NCI-H510A treated with DMSO at 0.1 percent for 48 hours (cell line): ENCODE measurements at places on chromosomes 11 and 22.
A peak's percentile ranks its signal among the peaks of the same experiment; 100 is the strongest.

DNA sequence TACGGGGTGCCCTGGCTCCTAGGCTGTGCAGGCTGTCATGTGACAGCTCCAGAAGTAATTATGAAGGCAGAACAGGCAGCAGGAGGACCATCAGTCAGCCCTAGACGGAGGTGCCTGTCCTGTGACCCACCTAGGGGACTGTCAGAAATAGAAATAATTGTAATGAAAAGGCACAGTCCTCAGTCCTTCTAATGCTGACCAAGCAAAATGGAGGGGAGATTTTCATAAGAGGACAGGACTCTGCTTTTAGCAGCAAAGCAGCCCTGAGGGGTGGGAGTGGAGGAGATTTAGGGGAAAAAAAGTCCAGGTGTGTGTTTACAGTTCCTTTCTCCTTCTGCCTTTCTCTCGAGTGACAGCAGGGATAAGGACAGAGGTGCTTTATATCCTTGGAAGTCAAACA, 108.3 kb upstream of the KIRREL3 start:
- DNase-seq = no peak

- no peak for DNase-seq
These were observed 33.2 kb upstream of the LMO1 start for GRCh38 chr11:8296872-8297271.

DNA sequence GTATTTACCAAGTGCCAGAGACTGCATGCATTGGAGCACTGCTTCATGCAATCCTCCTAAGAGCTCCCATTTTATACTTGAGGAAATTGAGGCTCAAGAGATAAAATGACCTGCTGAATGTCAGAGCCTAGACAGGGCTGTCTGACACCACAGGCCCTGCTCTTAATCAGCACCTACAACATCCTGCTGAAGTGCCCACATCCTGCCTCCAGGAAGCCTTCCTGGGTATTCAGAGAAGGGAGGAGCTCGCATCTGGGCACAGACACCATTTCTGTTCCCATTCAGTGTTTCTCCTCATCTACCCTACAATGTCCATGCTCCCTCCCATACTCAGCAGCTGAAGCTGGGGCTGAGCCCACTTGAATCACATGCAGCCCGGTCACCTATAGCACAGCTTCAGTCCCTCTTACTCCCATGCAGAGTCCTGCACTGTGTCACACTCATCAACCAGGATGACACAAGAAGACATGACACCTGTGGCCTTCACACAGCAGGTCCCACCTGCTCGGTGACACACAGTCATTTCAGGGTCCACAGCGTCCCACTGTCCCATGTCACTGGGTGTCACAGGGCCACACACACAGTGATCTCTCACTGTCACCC, 53.1 kb downstream of the PDE2A start:
- DNase-seq = no peak

DNA sequence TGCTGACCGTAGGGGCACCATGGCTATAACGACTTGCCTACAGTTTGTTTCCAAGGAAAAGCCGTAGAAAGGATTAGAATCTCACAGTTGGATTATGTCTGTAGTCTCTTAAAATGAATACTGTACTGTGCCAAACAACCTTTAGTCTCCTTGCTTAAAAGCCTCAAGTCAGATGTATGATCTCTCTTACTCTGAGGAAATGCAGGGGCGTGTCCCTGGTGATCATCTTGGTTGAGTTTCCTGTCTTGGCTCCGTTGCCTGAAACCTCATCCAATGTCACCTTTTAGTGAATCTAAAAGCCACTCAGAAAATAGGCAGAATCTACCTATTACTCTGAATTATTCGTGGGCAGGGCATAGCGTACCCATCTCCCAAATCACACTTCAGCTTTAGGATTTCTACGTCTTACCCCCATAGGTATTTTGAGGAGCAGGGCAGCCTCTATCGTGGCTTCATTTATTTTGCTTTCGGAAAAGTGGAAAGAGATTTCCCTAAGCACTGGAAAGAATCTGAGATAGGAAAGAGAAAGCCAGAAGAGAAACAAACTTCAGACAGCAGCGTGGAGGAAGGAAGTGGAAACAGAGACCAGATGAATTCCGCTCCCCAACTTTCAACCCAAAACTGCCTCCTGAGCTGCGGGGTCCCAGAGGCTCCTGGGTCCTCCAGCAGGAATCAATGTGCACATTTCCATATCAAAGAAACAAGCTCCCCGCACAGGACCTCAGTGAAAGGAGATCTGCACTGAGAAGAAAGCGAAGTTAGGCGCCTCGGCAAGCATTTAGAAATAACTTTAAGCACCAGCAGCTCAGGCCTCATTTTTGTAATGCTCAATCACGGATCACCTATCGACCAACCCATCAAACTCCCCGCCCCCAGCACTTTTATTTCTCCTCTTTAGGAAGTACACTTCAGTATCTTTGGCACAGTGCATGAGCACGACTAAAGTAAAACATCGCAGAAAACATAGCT, 245.8 kb downstream of the ETS1 start:
- no peak for DNase-seq

GRCh38 chr11:65577756-65578109, 1.9 kb downstream of the EHBP1L1 start:
- DNase-seq = no peak

DNA sequence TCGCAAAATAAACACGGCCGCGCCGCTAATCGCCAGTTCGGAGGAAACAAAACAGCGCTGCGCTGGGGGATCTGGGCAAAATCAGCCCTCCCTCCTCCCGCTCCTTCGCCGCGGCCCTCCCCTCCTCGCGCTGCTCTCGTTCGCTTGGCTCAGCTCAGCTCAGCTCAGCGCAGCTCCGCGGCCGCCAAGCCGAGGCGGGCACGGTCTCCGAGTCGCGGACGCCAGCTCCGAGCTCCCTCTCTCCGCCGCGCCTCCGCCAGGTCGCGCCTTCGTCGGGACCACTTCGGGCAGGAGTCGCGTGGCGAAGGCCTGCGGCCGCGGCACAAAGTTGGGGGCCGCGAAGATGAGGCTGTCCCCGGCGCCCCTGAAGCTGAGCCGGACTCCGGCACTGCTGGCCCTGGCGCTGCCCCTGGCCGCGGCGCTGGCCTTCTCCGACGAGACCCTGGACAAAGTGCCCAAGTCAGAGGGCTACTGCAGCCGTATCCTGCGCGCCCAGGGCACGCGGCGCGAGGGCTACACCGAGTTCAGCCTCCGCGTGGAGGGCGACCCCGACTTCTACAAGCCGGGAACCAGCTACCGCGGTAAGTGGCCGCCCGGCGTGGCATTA, at the start of gene SPON1:
Gene SPON1, plus strand, starts transcription at position 162 of the 607 bp plus-strand sequence. Its CDS starts 182 bp downstream, at position 344.
- DNase-seq = no peak

DNA sequence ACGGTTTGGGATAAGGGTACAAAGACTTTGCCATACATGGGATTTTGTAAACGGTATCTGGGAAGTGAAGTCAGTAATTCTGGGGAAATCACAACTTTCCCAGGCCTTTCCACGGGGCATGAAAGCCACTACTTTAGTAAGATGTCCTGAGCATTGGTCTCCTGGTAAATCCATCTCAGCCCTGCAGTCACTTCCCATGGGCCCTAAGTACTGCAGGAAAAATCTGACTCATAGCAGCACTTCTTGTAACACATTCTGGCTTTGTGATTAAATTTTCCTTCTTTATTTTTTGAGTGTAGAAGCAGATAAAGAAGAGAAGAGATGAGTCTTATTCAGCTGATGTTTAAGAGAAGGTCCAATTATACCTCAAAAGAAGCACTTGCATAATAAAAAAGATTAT, 67.6 kb downstream of the BLID start:
- no peak for DNase-seq

- DNase-seq = no peak
These were observed 20.3 kb upstream of the TNRC6B start for GRCh38 chr22:40157330-40157945.

GRCh38 chr11:92111287-92111686, 113.3 kb upstream of the FAT3 start:
- DNase-seq = no peak

GRCh38 chr11:134275534-134276395, at the start of gene GLB1L3:
Gene GLB1L3 (plus strand): TSS chr11:134276379. CDS start chr11:134276741, 362 bp downstream.
- no peak for DNase-seq

- DNase-seq = no peak
These were observed 52.0 kb upstream of the ELF5 start for GRCh38 chr11:34565417-34566207.

DNA sequence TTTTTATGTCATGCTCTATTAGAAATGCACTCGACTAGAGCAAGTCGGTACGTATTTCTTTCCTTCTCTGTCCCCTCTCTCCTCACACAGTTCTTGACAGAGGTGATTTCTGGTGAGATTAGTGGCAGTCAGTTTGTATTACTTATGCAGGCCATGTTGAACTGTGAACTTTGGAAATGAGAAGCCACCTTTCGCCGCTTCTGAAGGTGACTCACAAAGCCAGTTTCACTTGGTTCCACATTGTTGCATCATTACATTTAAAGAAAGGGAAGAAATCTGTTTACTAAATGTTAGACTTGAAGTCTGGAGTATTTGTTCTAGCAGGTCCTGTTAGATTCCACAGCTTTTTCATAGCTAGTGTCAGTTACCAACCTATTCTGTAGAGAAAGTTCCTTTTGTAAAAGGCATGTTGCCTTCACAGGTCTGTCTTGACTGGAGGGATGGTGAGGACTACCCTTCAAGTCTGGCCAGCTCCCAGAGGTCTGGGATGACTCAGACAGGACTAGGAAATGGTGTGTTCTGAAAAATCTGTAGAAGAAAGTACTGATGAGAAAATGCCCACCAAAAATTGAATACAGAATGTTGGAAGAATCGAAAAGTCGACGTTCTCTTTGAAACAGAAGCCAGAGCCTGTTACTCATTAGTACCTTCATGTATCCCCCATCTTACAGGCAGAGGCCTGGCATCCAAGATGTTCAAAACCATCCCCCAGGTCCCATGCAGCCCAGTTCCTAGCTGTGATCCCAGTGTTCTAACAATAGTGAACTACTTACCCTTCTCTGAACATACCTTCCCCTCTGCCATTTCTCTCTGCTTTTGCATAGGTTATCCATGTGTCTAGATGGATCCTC, 181.4 kb downstream of the DBX1 start:
- DNase-seq = no peak

- peak; percentile 8 for DNase-seq
These were observed 24.8 kb downstream of the APOL1 start for GRCh38 chr22:36277482-36278291.

GRCh38 chr11:93532806-93533205, 10.4 kb downstream of the SMCO4 start:
- DNase-seq = no peak

DNA sequence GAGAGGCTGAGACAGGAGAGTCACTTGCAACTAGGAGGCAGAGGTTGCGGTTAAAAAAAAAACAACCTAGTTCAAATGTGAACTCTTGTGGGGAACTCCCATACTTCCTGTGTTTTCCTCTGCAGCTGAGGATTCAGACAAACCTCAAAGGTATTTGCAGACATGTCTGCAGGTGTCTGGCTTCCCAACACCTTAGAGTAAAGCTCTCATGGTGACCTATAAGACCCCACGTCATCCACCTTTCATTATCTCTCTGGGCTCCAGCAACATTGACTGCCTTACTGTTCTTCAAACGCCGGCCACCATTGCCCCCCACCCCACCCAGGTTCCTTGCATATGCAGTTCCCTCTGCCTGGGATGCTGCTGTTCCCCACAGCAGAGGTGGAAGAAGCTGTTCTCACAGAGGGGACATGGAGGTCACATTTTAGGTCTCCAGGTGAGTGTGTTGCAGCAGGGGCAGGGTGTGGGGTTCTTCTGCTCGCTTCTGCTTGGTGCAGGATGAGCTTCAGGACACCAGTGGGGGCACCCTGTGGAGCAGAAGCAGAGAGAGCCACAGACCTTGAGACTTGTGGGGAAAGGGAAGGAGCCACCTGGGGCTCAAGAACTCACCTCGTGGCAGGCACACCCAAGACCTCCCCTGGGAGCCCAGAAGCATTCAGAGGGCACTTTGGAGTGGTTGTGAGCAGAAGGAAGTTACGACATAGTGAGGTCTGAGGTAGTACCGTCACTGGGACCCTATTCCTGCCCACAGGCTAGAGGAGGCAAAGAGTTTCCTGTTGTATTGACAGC, 203.2 kb downstream of the CSNK2A3 start:
- DNase-seq = no peak

- peak; percentile 39 for DNase-seq
These were observed 51.0 kb upstream of the SEPTIN5 start for GRCh38 chr22:19663286-19663815.

- no peak for DNase-seq
These were observed 4.1 kb downstream of the SLC25A45 start for GRCh38 chr11:65378208-65378927.

DNA sequence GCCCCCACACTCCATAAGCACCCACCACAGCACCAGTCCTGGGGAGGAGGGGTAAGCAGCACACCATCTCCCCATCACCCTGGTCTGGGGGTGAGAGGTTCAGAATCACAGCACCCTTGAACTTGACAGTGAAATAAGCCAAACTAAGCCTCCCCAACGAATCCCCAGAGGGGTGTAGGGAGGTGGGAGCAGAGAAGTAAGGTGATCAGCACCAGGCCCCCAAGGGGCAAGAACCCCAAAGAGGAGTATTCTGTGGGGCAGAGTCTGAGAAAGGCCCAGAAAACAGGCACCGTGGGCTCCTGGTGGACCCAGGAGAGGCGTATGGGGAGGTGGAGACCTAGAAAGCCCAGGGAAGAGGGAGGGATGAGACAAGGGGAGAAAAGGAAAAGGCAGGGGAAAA, 30.9 kb downstream of the ARAP1 start:
- DNase-seq = no peak

GRCh38 chr11:86978756-86979608, 23.8 kb upstream of the FZD4 start:
- peak; percentile 34 for DNase-seq

- no peak for DNase-seq
These were observed 35.0 kb upstream of the MOB2 start for GRCh38 chr11:1521382-1522080.

GRCh38 chr11:115657586-115657985, 153.4 kb upstream of the CADM1 start:
- DNase-seq = no peak

GRCh38 chr11:15742626-15743519, 613.5 kb downstream of the SOX6 start:
- DNase-seq = peak; percentile 27

- no peak for DNase-seq
These were observed 83.0 kb downstream of the ALX4 start for GRCh38 chr11:44226945-44227344.

DNA sequence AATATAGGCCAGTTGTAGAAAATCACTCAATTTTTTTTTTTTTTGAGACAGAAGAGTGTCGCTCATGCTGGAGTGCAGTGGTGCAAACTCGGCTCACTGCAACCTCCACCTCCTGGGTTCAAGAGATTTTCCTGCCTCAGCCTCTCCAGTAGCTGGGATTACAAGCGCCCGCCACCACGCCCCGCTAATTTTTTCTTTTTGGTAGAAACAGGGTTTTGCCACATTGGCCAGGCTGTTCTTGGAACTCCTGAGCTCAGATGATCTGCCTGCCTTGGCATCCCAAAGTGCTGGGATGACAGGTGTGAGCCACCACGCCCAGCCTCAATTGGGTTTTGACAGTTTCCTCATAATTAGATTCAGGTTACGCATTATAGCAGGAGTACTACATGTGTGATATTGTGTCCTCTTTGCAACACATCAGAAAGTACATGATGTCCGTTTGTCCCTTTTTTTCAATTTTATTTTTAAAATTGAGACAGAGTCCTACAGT, 2.6 kb upstream of the ATP6V1E1 start:
- DNase-seq = no peak

GRCh38 chr11:111582163-111582562, 20.1 kb upstream of the SIK2 start:
- DNase-seq = no peak

GRCh38 chr11:93492464-93493251, 50.5 kb downstream of the SMCO4 start:
- DNase-seq = no peak

- DNase-seq = no peak
These were observed 39.3 kb downstream of the CEP295 start for GRCh38 chr11:93700830-93701229.

GRCh38 chr22:36455571-36456463, 25.6 kb downstream of the TXN2 start:
- peak; percentile 41 for DNase-seq

- peak; percentile 65 for DNase-seq
These were observed 90.1 kb downstream of the ETS1 start for GRCh38 chr11:128497061-128497775.
